ENCODE measurements at places on chromosomes 12 and 14.
A peak's percentile ranks its signal among the peaks of the same experiment; 100 is the strongest.

- DNase-seq = no peak
Measured at GRCh38 chr14:66651536-66652220, 143.7 kb downstream of the GPHN start.

DNA sequence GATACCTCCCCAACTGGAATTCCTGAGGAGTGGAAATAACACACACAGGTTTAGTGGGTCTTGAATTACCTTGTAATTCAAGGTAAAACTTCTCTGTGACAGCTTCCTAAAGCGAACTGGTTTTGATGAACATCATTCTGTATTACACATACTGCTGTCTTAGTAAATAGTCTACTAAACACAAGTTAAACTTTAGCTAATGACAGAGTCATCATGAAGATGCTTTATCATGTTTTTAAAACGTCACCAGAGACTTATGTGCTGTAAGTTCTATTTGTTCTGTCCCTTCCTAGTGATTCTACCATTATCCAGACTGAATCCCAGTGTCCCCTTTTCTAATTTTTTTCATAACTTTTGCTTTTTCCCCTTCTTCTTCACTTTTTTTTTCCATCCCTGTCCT is 11.6 kb upstream of the GXYLT1 start:
- DNase-seq = no peak

DNA sequence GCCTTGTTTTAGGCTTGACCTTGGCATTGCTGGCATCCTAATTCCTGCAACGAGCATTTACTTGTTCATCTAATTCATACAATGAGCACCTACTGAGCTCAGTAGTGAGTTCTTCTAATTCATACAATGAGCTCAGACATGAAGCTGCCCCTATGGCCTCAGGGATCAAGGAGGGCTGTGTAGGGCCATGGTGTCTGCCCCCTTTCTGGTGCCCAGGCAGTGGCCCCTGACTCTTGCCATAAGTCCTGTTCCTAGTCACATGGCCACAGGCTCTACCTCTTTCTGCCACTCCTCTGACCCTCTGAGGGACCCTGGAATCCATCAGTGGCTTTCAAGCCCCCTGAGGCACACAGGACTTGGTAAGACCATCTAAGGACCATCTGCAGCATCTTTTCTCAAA is 148.8 kb downstream of the ZFP36L1 start:
- DNase-seq = no peak

DNA sequence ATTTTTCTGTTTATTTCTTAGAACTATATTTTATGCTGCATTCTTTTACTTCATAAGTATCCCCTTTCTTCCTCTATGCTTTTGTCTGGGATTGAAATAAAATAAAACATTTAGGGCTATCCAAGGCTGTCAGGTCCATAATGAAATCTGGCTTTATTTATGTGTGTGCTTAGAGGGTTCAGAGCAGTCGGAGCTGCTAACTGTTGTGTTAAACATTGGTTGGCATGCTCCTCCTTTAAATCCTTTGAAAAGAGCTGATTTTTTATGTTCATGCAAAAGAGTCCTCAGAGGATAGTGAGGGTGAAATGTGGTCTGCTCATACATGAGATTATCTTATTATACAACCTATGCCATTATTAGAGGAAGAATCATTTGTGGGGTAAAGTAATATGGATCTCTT is 322.3 kb upstream of the E2F7 start:
- DNase-seq = no peak

DNA sequence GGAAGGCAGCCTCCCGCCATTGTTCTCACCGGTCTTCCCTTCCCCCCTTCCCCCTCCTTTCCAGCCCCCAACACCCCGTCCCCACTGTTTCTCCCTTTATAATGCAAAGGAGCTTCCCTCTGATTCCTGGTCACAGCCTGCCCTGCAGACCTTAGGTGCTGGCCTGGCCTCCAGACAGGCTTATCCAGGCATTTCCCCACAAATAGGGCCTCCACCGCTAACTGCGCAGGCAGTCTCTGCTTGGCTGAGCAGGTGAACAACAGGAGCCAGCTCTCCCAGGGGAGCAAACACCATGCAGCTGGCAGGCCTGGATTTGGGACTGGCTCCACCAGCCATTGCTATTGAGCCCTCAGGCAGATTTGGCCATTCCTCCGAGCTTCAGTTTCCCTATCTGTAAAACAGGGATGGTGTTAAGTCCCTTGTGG is 46.0 kb downstream of the SMIM41 start:
- no peak for DNase-seq

DNA sequence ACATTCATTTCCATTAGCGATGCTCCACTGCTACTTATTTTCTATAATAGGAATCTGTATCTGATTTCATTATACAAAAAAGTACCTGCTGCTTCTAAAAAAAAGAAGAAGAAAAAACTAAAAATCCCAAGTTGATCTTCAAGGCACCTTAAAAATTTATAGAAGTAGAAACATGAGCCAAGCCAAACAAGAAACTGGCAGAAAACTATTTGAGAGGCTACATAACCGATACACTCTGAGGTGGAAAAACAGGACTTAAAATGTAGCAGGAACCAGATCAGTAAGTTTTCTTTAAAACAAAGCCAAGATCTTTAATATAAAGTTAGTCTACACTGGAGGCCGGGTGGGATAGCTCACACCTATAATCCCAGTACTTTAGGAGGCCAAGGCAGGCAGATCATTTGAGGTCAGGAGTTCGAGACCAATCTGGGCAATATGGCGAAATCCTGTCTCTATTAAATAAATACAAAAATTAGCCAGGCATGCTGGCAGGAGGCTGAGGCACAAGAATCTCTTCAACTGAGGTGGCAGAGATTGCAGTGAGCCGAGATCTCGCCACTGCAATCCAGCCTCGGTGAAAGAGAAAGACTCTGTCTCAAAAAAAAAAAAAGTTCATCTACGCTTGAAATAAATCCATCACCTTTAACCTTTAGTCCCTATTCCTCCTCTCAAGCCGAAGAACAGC is 278.6 kb downstream of the MED13L start:
- no peak for DNase-seq

DNA sequence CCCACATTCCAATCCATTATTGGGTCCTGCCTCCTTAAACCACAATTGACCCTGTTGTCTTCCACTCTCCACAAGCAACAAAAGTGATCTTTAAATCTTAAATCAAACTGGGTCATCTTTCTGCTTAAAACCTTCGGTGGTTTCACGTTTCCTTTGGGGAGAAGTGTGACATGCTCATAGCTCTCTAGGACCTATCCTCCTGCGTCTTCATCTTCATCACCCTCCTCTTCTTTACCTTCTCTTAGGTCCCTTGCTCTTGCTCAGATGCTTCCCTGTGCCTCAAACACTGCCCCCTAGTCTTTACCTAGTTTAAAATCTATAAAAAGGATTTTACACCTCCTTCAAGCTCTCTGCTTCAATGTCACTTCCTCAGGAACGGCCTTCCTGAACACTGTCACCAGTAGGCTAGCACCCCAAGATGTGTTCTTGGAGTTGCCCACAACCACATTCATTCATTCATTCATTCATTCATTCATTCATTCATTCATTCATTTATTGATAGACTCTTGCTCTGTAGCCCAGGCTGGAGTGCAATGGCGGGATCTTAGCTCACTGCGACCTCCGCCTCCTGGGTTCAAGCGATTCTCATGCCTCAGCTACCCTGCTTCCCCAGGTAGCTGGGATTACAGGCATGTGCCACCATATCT is 46.8 kb downstream of the GALNT4 start:
- DNase-seq = no peak

DNA sequence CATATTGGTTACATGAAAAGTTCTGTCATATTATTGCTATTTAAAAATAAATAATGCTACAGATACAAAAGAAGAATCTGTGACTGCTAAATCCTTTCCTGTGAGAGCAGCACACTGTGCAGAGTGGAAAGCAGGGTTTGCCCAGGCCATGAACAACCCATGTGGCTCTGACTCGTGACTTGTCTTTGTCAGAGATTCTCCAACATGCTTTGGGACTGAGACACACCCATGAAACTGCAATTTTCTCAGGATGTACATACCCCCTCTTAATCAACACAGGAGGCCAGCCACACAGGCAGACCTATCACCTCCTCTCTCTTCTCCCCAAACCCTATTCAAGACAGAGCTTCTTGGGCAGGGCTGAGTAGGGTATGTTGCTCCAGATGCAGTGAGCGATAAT is 96.8 kb upstream of the NTF3 start:
- no peak for DNase-seq

GRCh38 chr14:90981636-90982035 is 78.8 kb downstream of the RPS6KA5 start:
- no peak for DNase-seq

- no peak for DNase-seq
Measured at GRCh38 chr12:16604596-16605252, 1.2 kb downstream of the LMO3 start.

DNA sequence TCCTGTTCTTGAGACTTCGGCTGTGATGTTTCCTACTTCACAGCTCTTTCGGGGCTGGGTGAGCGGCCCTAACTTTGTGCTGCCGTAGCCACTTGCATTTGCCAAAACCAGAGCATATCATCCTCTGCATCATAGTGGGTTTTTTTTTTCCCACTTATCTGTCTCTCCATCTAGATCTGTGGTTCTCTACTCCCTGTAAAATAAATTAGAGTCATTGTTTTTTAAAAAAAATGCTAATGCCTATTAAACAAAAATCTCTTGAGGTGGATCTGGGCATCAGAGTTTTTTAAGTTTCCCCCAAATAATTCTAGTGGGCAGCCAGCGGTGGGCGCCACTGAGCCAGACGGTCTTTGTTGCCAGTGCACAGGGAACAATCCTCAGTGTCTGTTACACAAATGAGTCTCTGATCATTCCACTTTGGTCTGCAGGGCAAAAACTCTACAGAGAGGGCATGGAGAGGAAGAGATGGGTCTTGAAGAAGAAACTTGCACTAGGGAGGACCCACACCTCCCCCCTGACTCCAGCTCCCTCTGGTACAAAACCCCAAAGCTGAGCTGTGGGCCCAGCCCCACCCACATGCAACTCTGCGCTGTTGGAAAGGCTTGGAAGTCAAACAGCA is 62.4 kb upstream of the BCL2L14 start:
- DNase-seq = no peak

GRCh38 chr12:3532931-3533702 is 42.1 kb downstream of the PRMT8 start:
- no peak for DNase-seq

DNA sequence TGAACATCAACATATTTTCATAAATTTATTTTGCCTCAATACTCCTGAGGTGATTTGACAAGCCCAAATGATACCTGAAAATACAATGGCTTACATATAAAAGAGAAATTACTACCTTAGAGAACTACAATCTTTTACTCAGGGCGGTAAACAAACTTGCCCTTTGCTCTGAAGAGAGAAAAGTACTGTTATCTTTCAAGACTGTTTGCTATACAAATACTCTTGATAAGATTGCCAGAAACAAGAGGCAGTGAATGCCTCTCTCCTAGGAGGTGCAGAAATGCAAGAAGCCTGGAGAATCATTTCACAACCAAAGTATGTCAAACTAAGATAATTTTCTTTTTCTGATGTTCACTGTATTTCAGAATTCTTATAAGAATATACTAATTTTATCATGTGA is 160.3 kb downstream of the ALX1 start:
- no peak for DNase-seq

- DNase-seq = no peak
Measured at GRCh38 chr12:55673638-55674037, 34.1 kb downstream of the ITGA7 start.

DNA sequence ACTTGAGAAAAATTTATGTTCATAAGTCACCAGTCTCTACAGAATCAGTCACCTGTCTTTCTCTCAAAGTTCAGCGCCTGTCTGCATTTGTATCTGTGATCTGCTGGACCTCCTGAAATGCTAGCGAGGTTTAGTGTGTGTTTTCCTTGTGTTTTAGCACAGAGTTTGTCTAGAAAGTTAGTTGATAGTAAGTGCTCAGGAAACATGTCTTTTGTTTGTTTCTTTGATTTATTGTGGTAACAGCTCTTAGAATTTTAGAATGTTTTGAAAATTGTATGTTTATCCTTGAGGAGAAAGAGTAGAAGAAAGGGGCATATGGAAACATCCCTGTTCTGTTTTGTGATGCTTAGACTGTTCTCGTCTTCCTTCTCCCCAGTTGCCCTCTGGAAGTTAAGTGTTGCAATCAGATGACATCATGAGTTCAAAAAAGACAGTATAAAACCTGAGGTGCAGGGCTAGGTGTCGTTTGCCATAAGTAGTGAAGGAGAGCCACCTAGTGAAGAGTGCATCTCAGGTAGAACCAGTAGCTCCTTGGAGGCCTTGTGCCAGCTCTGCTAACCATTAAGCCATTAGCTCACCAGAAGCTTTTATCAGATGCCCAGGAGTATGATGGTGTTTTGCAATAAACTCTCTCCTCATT is 44.8 kb downstream of the FBXW8 start:
- DNase-seq = peak; percentile 11

GRCh38 chr14:26281280-26281998 is 316.4 kb downstream of the NOVA1 start:
- DNase-seq = no peak

- DNase-seq = no peak
Measured at GRCh38 chr14:66739826-66740225, 231.9 kb downstream of the GPHN start.

- DNase-seq = no peak
Measured at GRCh38 chr14:89186856-89187376, 230.1 kb downstream of the FOXN3 start.

GRCh38 chr14:76958020-76958979 is 70.2 kb downstream of the IRF2BPL start:
- DNase-seq = no peak

DNA sequence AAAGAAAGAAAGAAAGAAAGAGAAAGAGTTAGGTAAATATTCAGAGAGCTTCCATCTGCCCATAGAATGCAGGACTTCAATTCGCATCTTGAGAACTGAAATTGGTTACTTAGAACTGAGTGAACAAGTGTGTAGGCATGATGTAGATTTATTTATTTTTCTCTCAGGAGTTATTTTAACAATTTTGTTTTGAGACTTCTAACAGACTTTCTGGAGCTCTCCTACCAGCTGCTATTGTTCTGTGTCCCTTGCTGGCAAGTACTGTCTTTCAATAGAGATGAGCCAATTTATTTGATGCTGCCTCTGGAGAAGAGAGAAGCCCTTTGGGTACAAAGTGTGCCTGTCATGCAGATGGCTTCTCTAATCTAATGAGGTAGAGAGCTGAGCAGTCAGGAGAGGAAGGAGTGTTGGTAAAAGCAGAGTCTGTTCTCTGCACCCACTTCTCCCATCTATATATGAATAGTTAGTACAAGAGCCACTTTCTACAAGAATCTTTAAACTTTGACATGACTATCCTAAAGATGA is 67.0 kb downstream of the SYT1 start:
- no peak for DNase-seq

DNA sequence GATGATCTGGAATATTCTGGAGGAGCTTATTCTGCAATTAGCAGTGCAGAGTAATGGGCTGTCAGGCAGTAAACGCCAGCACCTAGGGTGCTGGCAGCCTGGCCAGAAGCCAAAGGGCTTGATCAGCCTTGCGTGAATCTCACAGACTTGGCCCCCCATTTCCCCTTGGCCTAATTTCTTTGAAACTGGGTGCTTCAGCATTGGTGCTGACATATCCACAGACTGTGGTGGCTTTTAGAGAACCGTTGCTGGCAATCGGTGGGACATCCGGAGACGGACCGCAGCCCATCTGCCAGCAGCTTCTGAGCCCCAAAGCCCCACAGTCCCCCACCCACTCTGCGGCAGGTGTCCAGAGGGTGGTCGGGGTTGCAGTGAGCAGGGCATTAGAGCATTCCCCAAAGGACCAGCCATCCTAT is 157.1 kb downstream of the CALM1 start:
- no peak for DNase-seq

- DNase-seq = no peak
Measured at GRCh38 chr12:67764946-67765619, 116.5 kb downstream of the DYRK2 start.

- DNase-seq = no peak
Measured at GRCh38 chr12:34393821-34394150, 371.5 kb downstream of the ALG10 start.
